ENCODE measurements at places on chromosomes 1 and 21. TPM values are rescaled to one million over a fixed set of nuclear protein-coding genes. Genes with fewer than 3 reads are reported as not detected.

GRCh38 chr1:41915786-41916571 is 2.7 kb downstream of the HIVEP3 start:
- peaks cover 68% of the 10 kb centered on the region for H3K4me1 ChIP-seq
- peak overlapping the region; percentile 58 for H3K4me3 ChIP-seq
- H3K27ac ChIP-seq = peak overlapping the region; percentile 81
- peak; percentile 29 for DNase-seq
- H3K27me3 ChIP-seq = no peaks in the 10 kb centered on the region

The NR0B2 gene
- not detected for total RNA-seq

DNA sequence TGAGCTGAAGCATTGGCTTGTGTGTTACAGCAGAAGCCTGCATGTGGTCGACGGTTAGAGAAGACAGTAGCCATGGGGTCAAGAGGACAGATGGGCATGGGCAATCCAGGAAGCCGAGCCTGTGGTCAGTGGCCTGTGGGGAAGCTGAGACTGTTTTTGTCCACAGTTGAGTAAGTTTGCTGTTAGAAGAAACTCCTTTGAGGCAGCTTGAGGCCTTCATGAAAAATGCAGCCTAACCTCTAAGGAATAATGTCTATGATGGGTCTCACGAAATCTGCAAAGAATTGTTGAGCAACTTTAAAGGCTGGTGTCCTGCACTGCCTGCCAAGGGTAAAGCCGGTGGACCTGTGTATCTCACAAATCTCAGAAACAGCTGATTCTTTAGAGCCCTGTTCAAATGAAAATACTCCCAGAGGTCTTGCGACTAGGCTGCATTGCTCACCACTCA is 322.4 kb downstream of the SETD4 start:
- no peak overlapping the region for H3K4me3 ChIP-seq
- peaks cover 6% of the 10 kb centered on the region for H3K27me3 ChIP-seq
- H3K4me1 ChIP-seq = no peaks in the 10 kb centered on the region
- DNase-seq = no peak
- no peak overlapping the region for H3K27ac ChIP-seq

- no peak overlapping the region for H3K27ac ChIP-seq
- H3K4me1 ChIP-seq = no peaks in the 10 kb centered on the region
- H3K4me3 ChIP-seq = no peak overlapping the region
- peaks cover 2% of the 10 kb centered on the region for H3K27me3 ChIP-seq
- no peak for DNase-seq
Measured at GRCh38 chr1:43482215-43482614, 28.5 kb upstream of the HYI start.

GRCh38 chr1:37453647-37454046 is 20.7 kb upstream of the ZC3H12A start:
- peaks cover 4% of the 10 kb centered on the region for H3K4me1 ChIP-seq
- peaks cover 5% of the 10 kb centered on the region for H3K27me3 ChIP-seq
- no peak overlapping the region for H3K4me3 ChIP-seq
- DNase-seq = no peak
- no peak overlapping the region for H3K27ac ChIP-seq
- H3K36me3 ChIP-seq = no peaks in the 10 kb centered on the region

GRCh38 chr1:26574719-26575251 is 45.2 kb downstream of the RPS6KA1 start:
- H3K36me3 ChIP-seq = peaks cover 59% of the 10 kb centered on the region
- peaks cover 5% of the 10 kb centered on the region for H3K4me1 ChIP-seq
- H3K27ac ChIP-seq = no peak overlapping the region
- H3K27me3 ChIP-seq = no peaks in the 10 kb centered on the region

The ANGPTL1 gene
- 0.09 TPM for total RNA-seq

- H3K27ac ChIP-seq = no peak overlapping the region
- no peaks in the 10 kb centered on the region for H3K27me3 ChIP-seq
Measured at GRCh38 chr1:63731117-63732043, 42.4 kb upstream of the ROR1 start.

The NUDT4B gene
- total RNA-seq = not detected

- no peak overlapping the region for H3K4me3 ChIP-seq
- H3K27me3 ChIP-seq = no peaks in the 10 kb centered on the region
- H3K27ac ChIP-seq = no peak overlapping the region
- H3K4me1 ChIP-seq = no peaks in the 10 kb centered on the region
Measured at GRCh38 chr1:55658917-55659316, 443.8 kb upstream of the USP24 start.

DNA sequence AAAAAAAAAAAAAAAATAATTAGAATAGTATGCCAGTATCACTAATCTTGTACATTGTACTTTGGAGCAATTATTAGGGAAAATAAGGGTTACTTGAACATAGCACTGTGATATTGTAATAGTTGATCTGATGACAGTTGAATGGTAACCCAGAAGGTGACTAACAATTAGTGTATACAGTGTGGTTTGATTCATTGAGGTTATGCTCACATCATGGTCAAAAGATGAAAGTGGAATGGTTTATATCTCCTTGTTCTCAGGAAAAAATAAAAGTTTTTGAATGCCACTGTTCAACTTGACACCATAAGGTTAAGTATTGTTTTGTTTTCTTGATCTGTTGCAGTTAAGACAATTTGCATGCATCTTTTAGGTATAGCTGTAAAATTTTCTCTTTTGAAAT is 87.0 kb downstream of the GPR52 start:
- peaks cover 3% of the 10 kb centered on the region for H3K36me3 ChIP-seq
- no peaks in the 10 kb centered on the region for H3K27me3 ChIP-seq
- no peak overlapping the region for H3K27ac ChIP-seq
- no peaks in the 10 kb centered on the region for H3K4me1 ChIP-seq
- H3K4me3 ChIP-seq = no peak overlapping the region
